Activated naive CD4-positive, alpha-beta T cell treated with anti-CD3 and anti-CD28 coated beads for 36 hours (primary cell): ENCODE measurements at places on chromosomes 6 and 20. TPM values are rescaled to one million over a fixed set of nuclear protein-coding genes. Genes with fewer than 3 reads are reported as not detected.

DNA sequence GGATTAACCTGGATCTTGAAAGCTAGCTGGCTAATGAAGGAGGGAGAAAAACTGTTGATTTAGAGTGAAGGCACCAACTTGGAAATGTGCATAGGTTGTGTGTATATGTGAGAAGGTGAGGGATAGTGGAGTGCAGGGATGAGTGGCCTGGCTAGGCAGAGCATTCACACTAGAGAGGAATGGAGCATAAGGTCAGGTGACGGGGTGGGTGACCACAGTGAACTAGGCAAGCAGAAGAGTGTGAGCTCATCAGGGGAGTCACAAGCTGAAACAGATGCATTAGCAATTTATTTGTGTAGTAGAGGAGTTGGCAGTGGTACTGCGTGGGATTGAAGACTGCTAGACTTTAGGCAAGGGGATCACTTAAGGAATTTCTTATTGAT, 10.5 kb downstream of the ANKRD66 start:
- H3K27ac ChIP-seq = no peak overlapping the region
- no peak overlapping the region for H3K4me3 ChIP-seq
- no peak for DNase-seq
- H3K36me3 ChIP-seq = no peaks in the 10 kb centered on the region
- no peaks in the 10 kb centered on the region for H3K4me1 ChIP-seq

DNA sequence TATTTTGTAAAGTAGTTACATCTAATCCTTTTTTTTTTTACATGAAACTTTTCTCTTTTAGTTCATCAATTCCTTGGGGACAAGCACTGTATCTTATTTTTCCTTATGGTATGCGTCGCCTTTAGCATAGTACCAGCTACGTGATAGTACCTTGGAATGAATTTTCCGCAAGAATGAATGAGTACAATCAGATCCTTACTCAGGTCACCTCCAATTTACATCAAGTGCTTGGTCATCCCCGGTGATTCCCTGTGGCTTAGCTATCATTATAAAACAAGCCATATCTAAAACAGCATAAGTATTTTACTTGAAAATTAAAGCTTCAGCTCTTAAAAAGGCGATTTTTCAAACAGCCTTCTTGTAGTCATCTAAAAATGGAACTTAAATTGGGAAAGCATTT, 680.4 kb upstream of the MAP3K7 start:
- DNase-seq = no peak
- no peaks in the 10 kb centered on the region for H3K27me3 ChIP-seq
- no peaks in the 10 kb centered on the region for H3K36me3 ChIP-seq

GRCh38 chr6:33974030-33974429, 170.2 kb upstream of the MLN start:
- DNase-seq = no peak
- H3K27me3 ChIP-seq = peaks cover 21% of the 10 kb centered on the region
- H3K4me1 ChIP-seq = peaks cover 6% of the 10 kb centered on the region
- H3K4me3 ChIP-seq = no peak overlapping the region
- no peaks in the 10 kb centered on the region for H3K36me3 ChIP-seq
- H3K27ac ChIP-seq = no peak overlapping the region

CRYBG1 gene
- total RNA-seq = 13.0 TPM

- no peaks in the 10 kb centered on the region for H3K36me3 ChIP-seq
- no peak overlapping the region for H3K4me3 ChIP-seq
Observed at GRCh38 chr6:136494710-136495109, 55.5 kb downstream of the MAP7 start.

DNA sequence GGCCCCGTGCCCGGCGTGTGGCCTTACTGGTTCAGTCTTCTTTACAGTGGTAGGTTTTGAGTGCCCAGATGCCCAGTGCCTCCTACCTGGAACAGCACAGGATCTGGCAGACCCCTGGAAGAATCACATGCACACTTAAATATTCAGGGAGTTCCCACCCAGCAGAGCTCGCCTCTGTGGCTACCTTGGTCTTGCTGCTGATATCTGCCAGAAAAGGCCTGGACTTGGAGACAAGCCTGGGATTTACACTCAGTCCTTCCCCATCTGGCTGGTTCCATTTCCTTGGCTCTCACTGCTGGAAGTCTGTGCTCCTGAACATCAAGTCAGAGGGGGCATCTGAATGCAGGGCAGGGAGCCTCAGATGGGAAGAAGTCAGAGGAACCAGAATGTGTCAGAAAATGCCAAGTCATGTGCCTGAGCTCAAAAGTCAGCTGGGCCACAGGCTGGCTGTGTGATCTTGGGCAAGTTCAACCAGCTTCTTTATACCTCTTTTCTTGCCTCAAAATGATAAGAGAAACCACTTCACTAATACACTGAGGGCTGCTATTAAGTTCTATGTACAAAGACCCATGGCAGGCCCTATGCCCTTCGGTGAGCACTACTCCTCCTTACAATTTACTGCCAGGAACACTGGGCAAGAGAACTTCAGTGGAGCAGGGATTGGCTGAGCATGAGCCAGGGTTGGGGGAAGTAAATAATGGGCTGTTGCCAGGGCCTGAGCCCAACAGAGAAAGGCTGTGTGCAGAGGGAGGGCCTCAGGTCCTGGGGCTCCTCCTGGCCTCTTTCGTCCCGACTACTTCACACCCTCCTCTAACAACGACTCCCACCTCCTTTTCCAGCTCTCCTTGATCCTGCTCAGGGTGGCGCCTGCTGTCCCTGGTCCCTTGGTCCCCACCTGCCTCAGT, 158.1 kb upstream of the PROKR2 start:
- no peak overlapping the region for H3K27ac ChIP-seq
- DNase-seq = no peak
- H3K4me1 ChIP-seq = no peaks in the 10 kb centered on the region
- no peak overlapping the region for H3K4me3 ChIP-seq

GRCh38 chr6:28638787-28639430, 113.2 kb downstream of the GPX5 start:
- H3K36me3 ChIP-seq = no peaks in the 10 kb centered on the region
- peaks cover 11% of the 10 kb centered on the region for H3K4me1 ChIP-seq
- no peak overlapping the region for H3K27ac ChIP-seq
- peaks cover 60% of the 10 kb centered on the region for H3K27me3 ChIP-seq
- H3K4me3 ChIP-seq = no peak overlapping the region

GPX5 gene
- not detected for total RNA-seq

TMEM200A gene
- total RNA-seq = not detected

- no peaks in the 10 kb centered on the region for H3K36me3 ChIP-seq
- no peak overlapping the region for H3K4me3 ChIP-seq
- peaks cover 2% of the 10 kb centered on the region for H3K27me3 ChIP-seq
- no peaks in the 10 kb centered on the region for H3K4me1 ChIP-seq
Observed at GRCh38 chr6:124747349-124747748, 214.9 kb upstream of the RNF217 start.

SGK2 gene
- total RNA-seq = 0.27 TPM

HFE gene
- total RNA-seq = 0.57 TPM

DNA sequence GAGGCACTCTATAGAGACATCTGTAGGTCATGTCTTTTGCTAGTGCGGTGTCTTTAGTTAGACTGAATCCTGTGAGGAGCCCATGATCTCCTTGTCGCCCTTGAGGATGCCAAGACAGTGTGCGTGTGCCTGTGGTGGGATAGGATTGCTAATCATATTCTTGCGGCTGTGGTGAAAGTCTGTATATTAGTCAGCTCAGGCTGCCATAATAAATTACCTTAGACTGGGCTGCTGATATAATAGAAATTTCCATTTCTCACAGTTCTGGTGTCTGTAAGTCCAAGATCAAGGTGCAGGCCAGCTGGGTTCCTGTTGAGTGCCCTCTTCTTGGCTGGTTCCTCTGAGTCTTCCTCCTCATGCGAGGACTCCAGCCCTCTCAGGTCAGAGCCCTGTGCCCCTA, 141.2 kb downstream of the JARID2 start:
- no peaks in the 10 kb centered on the region for H3K27me3 ChIP-seq
- H3K4me3 ChIP-seq = no peak overlapping the region
- peaks cover 78% of the 10 kb centered on the region for H3K4me1 ChIP-seq
- peaks cover 2% of the 10 kb centered on the region for H3K36me3 ChIP-seq
- no peak overlapping the region for H3K27ac ChIP-seq

DNA sequence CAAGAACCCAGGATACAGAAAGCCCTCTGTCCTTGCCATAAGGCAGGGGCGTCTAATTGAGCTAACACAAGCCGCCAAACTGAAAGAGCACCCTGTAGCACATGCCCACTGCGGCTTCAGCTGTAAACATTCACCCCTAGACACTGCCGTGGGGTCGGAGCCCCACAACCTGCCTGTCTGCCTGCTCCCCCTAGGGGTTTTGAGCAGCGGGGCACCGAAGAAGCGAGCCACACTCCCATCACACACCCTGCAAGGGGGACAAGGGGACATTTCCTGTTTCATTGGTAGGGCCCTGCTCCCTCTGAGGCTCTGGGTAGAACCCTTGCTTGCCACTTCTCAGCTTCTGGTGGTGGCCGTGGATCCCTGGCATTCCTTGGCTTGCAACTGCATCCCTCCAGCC, 45.2 kb upstream of the BCLAF1 start:
- H3K27me3 ChIP-seq = no peaks in the 10 kb centered on the region
- no peak overlapping the region for H3K4me3 ChIP-seq
- no peaks in the 10 kb centered on the region for H3K36me3 ChIP-seq
- H3K4me1 ChIP-seq = no peaks in the 10 kb centered on the region

DNA sequence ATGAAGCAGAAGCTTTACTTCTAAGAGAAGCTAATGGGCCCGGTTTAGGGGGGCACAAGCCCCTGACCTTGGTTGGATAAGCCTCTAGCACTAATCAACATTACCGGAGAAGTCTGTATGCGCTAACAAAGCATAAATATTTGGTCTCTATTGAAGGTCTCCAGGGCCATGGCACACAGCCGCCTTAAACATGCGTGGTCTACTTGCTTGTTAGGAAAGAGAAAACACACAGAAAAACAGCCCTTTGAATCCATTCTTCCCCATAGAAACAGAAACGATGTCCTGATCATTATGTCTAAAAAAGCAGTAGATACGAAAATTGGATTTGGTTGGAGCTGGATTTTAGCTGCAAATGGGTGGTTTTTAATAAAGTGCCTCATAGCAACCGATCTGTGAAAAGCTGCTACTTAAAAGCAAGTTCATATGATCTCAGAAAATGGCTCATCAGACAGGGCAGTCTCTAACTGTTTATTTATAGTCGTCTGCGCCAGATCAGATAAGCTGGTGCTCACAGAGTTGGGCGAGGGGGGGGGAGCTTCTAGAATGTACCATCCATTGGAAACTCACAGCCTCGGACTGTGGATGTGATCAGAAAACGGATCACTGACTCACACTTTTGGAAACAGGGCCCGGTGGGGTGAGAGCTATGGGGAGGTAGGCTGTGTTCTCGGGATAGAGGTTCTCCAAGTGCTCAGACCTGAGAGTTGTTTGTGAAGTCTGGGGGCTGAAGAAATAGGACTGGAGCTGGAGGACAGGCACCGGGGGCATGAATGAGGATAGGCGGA, 35.3 kb upstream of the APCDD1L start:
- H3K4me3 ChIP-seq = no peak overlapping the region
- H3K36me3 ChIP-seq = no peaks in the 10 kb centered on the region
- H3K4me1 ChIP-seq = no peaks in the 10 kb centered on the region
- DNase-seq = no peak
- H3K27ac ChIP-seq = no peak overlapping the region

DNA sequence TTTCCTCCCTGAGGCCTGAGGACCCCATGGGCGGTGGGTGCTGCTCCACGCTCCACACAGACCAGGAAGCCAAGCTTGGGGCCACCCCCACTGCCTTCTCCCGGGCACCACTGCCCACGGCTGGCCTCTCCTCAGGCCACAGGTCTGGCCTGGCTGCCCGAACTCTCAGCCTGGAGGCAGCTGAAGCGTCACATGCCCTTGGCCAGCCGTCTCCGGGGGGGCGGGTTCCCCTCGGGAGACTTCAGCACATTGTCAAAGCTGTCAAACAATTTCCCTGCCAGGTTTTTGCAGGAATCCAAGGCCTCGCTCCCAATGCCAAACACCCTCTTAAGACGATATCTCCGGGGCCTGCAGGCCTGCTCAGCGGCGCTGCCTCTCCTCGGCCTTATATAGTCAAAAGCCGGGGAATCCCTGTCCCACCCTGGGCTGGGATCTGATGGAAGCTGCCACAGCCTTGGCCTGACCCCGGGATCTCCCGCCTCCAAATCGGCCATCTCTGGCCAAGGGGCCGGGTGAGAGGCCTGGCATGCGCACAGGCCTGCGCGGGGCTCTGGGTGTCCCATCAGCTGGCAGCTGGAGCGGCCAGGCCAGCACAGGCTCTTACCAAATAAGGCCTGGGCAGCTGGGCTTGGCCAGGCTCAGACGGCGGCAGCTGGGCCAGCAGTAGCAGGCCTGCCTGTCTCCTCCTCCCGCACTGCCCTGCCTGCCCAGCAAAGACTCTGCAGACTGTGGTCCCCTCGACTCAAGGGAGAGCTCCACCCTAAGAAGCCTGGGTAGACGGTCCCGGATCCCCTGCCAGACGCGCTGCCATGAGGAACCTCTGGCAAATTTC, 49.7 kb downstream of the RBM38 start:
- H3K36me3 ChIP-seq = no peaks in the 10 kb centered on the region
- peaks cover 4% of the 10 kb centered on the region for H3K4me1 ChIP-seq
- no peak overlapping the region for H3K27ac ChIP-seq
- no peaks in the 10 kb centered on the region for H3K27me3 ChIP-seq
- DNase-seq = no peak

DNA sequence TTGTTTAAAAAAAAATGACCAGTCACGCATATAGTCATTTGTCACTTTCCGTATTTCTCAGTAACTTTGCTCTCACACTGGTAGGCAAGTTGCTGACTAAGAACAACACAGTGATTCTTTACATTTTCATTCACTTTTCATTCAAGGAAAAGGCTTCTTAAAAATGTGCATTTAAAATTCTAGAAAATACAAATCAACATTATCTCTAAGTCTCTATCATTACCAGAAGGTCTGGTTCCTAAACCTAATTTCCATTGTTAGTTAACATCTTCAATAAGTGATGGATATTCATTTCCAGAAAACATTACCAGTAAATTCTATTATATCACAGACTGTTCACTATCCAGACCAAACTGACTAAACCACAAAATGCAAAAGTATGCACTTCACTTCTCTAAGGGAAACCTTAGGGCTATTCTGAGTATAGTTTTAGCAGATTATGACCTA, 115.3 kb downstream of the AHI1 start:
- H3K4me1 ChIP-seq = no peaks in the 10 kb centered on the region
- no peak for DNase-seq
- H3K4me3 ChIP-seq = no peak overlapping the region
